ENCODE measurements at places on chromosomes 7 and 10.

DNA sequence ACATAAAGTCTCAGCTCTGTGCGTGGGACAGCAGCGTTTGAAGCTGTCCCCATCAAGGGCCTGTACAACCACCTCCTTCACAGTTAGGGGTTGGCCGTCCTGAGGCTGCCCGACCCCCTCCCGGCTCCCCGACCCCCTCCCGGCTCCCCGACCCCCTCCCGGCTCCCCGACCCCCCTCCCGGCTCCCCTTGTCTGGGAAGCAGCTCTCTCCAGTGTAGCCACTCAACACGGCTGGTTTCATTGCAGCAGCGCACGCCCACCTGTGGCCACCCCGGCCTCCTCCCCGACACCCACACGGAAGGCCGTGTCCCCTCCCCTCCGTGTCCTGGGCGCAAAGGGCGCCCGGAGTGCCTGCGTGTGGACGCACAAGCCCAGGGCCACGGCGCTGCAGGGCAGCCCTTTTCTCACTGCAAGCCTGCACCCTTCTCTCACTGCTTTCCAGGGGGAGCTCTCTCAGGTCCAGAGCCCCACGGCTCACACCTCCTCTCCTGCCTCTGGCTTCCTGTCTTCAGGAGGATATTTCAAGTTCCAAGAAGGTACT is 20.9 kb upstream of the FAM20C start:
- no peak for DNase-seq

DNA sequence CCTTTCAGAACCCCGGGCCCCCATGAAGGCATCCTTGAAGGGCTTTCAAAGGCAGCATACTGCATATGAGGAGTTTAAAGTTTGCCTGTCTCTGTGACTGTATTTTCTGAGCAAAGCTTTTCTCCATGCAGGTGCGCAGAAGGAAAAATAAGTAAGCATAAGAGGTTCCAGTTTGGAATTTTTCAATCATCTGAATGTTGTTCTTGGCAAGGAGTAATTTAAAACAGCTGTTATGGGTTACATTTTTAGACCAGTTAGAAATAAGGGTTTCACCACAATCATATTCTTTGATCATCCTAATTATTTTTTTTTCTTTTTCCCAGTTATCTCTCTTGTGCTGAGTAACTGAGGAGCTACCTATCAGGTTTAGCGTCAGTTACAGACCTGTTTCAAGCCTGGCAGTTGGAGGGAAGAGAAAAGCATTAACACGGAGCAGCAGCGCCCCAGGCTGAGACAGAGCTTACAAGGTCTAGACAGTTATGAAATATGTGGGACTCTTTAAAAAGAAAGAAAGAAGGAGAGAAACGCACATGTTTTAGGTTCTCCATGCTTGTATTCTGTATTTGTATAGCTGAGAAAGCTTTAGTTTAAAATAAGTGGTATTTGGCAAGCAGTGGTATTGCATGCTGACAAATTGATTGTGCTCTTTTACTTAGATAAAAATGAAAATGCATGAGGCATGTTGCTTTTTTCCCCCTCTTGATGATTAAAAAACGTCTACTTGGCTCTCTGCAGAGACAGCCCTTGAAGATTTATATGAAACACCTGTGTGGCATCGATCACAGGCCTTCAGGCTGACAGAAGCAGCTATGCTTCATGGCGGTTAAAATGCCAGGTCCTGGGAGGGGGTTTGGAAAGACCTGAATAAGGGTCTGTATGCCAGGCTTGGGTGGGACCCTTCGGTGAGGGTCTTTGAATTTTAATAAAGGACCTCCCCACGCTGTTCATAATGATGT is 157.6 kb downstream of the GRK5 start:
- no peak for DNase-seq

- DNase-seq = no peak
Observed at GRCh38 chr10:124661660-124662180, 82.5 kb downstream of the FAM53B start.

- no peak for DNase-seq
Observed at GRCh38 chr7:82286798-82287140, 156.8 kb downstream of the CACNA2D1 start.

DNA sequence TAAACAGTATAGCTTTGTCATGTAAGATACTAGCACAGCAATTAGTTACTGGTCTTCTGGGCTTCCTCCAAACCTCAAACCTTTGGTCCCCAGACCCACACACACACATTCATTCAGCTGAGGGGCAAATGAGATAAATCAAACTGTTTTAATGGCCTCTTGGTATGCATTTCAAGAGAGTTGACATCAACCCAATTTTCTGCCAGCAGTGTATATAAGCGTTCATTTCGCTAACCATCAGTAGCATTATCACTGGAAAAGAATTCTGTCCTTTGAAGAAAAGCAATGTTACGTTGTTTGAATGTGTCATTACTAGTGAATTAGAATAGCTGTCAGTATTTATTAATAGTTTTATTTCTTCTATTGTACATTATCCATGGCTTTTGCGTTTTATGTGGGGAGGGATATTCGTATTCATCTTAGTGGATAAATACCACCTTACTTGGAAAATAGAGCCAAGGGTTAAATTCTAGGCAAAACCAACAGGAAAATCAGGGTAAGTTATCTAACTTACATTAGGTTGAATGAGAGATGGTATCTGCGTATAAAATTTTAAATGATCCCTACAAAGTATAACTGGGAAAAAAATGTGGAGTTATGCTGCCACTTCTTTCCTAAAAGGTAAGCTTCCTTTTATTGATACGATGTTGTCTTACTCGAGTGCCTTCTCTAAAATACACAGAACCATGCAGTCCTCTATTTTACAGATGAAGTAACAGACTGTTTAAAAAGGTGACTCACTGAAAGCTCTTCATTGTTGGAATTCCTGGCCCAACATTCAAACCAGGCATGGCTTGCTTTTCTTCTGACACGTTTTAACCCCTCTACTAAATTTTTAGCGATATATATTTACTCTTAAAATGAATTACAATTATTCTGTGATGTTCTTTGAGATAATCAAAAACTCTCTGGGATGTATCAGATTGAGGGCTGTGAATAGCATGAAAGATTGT is 2.0 kb upstream of the ZMYND11 start:
- no peak for DNase-seq

DNA sequence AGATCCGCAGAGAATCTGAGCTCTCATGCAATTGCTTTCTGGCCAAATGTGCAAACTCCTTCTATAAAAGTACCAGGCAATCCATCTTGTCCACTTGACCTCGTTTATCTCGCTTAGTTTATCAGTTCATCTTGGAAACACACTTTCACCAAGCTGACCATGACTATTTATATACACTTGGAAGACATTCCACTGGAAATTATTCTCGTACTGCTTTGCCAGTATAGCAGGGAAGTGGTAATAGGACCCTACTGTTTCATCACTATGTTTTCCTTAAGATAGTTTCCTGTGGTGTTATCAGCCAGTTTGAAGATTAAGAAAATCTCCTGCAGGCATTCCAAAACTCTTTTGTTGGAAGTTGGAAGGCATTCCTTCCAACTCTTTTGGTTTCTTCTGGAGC is 115.3 kb upstream of the FAM171A1 start:
- DNase-seq = no peak

DNA sequence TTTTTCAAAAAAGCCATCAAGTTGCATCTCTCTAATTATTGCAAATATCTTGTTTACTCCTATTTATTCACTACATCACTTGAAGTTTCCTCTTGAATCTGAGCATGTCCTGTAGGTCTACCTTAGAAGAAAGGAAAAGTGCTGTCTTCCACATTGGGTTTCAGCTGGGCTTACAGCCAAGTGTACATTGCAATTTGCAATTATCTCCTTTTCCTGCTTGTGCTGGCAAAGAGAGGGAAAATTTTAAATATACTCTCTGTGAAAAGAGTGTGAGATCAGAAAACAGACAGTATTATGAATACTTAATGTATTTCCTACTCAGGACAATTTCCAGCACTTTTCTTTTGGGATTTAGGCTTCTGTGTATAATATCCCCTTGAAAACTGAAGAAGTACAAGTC is 839.7 kb downstream of the CNTNAP2 start:
- no peak for DNase-seq

DNA sequence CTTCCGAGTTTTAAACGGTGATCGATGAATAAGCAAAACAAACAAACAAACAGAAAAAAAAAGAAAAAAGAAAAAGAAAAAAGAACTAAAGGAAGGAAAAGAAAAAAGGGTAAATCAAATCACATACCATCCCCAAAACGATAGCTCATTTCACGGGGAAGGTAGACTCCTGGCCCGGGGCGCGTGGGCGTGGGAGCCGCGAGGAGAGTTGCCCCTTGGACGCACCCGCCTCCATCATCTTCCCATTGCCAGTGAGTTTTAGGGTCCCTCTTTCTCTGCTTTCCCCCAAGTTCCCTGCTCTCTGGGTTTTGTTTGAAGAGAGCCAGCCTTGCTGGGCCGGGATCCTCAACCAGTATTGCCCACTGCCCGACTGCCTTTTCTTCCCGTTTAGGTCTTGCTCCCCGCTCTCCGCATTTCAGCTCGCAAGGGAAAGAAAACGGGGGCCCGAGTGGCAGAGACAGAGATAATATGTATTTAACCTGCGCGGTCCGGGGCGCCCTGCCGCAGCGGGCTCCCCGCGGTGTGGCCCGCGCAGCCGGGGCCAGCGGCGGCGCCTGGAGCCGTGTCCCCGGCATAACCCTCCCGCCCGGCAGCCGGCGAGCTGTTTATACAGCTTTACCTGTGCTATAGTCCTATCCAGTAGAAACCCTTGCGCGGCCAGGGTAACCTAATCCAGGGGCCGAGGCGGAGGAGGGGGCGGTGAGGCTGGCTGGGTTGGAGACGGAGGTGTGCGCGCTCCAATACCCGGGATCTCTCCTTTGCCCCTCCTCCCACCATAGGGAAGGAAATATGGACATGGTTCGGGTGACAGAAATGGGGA is 5.2 kb upstream of the GATA3 start:
- DNase-seq = no peak

DNA sequence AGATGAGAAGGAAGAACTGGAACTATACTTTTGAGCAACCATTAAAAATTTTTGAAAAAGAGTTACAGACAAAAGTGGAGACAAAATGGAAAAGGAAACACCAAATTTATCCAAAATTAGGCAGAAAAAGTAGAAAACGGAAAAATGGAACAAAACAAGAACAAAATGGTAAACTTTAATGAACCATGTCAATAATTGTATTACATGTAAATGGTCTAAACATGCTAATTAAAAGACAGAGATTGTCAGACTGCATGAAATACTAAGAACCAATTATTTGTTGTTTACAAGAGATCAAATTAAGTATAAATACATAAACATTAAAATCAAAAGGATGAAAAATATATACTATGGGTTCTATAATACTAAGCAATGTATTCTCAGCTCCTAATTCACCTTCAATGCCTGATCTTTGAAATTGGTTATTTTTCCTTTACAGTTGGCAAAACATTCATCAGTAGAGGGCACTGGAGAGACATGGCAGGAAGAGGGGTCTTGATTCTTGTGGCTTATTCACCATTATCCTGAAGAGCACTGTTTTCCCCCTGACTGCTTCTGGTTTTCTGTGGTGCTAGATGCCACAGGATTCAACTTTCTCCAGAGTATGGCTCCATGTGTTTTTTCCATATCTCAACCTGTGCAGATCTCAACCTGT is 124.9 kb downstream of the ELFN1 start:
- DNase-seq = no peak

DNA sequence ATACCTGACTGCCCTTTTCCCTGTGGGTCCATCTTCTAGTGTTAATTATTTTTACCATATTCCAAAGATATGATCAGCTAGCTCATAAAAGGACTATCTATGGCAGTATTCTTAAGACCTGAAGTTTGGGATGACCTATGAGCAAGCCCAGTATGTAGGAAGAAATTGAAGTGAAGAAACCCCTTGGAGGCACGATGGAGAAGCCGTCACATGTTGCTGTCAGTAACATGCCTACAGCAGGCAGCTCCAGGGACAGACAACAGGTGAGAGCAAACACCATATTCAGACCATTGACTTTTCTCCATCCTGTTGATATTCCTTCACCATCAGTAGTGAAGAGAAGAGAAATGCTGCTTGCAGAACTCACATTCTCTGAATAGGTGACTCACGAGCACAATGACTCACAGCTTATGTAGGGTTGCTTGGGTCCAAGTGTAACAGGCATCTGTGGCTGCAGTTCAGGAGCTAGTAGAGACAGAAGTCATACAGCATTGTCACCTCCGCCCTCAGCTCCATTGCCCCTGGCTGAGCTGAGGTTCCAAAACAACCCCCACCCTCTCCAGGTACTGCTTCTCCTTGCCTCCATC is 8.4 kb upstream of the LYZL2 start:
- no peak for DNase-seq

GRCh38 chr10:93818086-93818485 is 60.4 kb downstream of the LGI1 start:
- DNase-seq = no peak

GRCh38 chr7:42987648-42988214 is 55.6 kb downstream of the MRPL32 start:
- no peak for DNase-seq

DNA sequence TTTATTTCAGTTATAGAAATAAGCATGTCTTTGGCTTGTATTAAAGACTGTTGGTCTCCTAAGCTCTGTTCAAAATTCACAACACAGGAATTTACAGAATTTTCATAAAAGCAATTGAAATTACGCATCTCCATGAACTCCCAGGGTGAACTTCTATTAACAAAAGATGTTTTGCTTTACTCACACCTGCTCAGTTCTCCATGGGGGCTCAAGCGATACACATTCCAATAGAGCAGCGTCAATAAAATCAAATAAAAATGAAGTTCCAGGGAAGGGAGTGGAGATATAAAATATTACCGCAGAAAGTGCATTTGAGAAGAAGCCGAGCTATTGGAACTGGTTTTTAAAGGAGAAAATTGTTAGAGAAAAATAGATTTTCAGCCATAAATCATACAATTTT is 41.5 kb upstream of the ZNF438 start:
- DNase-seq = no peak

- no peak for DNase-seq
Observed at GRCh38 chr7:44965441-44965903, 13.3 kb downstream of the MYO1G start.

GRCh38 chr10:115125505-115125904 is 32.3 kb downstream of the ATRNL1 start:
- no peak for DNase-seq

DNA sequence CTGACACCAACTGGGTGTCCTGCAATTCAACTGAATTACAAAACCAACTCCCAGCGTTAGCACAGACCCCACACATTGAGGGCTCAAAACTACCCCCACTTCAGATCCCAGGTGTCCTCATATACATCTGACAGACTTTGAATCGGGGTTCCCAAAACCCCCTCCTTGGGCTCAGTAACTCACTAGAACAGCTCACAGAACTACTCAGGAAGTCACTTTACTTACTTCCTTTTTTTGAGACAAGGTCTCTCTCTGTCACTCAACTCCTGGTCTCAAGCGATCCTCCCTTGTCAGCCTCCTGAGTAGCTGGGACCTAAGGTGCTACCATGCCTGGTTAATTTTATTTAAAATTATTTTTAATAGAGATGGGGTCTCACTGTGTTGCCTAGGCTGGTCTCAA is 456.0 kb downstream of the SDK1 start:
- DNase-seq = no peak

- no peak for DNase-seq
Observed at GRCh38 chr7:116950889-116951351, 2.4 kb upstream of the ST7 start.
